Kidney capillary endothelial cell (primary cell): ENCODE measurements at places on chromosomes 6 and 20.

GRCh38 chr6:7532232-7532631 is 9.2 kb upstream of the DSP start:
- no peak for DNase-seq

DNA sequence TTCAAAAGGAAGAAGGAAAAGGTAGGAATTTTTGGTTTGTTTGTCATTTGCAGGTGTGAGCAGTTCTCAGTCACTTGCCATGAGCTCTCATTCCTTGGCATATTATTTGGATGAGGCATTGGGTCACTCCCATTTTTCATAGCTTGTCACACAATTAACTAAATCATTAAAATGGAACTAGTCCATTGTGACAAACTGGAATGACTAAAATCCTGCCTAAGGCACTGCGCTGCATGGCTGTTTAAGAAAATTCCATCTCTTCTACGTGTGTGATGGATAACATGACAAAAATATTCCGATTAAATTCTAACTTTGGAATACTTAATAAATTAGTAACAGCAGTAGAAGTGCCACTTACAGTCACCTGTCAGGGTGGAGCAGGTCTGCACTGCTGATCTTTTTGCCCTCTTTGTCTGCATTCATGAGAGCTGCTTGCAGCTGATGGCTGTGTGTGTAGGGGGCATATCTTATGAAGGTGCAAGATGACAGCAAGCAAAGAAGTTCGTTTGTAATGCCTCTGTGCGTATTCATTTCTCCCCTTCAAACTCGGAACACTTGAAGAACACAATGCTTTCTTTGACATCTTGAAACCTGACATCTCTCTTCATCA is 1292.6 kb upstream of the MAP3K7 start:
- DNase-seq = no peak

- no peak for DNase-seq
These were observed 120.4 kb downstream of the LRRC1 start for GRCh38 chr6:53915026-53915691.

- DNase-seq = no peak
These were observed 17.1 kb downstream of the NTSR1 start for GRCh38 chr20:62725596-62726268.

DNA sequence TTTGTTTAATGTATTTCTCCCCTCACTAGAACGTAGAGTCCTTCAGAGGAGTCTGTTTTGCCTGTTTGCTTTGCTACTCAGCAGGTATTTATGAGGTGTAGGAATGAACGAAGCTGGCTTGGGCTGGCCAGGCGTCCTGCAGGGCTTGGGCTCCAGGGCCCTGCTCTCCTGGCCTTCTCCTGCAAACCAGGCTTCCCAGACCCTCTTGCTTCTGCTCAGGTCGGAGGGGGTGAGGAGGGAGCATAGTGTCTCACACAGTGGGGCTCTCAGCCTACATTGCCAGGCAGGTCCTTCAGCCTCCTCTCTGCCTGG is 24.6 kb upstream of the MLN start:
- no peak for DNase-seq

DNA sequence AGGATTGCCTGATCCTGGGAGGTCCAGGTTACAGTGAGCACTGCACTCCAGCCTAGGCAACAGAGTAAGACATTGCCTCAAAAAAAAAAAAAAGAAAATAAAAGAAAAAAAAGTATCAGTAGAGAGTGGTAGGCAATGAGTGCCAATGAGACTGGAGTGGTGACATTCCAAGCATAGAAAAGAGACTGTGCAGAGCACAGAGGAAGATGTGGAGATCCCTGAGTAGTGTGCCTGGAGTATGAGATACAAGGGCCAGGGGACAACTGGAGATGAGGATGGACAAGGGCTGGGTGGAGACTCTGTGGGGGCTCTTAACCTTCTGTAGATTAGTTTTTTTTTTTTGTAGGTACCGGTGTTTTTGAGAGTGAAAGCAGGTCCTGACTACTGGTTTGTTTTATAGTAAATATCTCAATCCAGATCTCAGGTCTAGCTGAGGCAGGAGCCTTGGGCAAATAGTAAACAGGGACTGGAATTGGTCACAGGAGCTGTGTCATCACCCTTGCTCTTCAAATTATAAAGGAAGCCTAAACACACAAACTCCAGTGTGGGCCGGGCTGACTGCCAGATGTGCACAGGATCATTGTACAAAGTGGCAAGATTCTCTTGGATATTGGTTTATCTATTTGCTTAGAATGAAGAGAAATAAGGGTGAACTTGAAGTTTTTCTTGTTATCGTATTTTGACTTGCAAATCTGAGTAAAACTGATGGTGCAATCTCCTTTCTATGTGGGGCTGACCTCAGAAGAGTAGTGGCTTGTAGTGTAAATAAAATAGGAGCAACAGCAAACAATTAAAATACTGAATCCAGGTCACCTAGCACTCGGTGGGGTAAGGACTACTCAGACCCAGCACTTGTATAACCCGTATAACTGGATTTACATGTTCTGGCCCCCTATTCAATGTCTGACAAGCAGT is 144.9 kb downstream of the SOX4 start:
- DNase-seq = no peak

DNA sequence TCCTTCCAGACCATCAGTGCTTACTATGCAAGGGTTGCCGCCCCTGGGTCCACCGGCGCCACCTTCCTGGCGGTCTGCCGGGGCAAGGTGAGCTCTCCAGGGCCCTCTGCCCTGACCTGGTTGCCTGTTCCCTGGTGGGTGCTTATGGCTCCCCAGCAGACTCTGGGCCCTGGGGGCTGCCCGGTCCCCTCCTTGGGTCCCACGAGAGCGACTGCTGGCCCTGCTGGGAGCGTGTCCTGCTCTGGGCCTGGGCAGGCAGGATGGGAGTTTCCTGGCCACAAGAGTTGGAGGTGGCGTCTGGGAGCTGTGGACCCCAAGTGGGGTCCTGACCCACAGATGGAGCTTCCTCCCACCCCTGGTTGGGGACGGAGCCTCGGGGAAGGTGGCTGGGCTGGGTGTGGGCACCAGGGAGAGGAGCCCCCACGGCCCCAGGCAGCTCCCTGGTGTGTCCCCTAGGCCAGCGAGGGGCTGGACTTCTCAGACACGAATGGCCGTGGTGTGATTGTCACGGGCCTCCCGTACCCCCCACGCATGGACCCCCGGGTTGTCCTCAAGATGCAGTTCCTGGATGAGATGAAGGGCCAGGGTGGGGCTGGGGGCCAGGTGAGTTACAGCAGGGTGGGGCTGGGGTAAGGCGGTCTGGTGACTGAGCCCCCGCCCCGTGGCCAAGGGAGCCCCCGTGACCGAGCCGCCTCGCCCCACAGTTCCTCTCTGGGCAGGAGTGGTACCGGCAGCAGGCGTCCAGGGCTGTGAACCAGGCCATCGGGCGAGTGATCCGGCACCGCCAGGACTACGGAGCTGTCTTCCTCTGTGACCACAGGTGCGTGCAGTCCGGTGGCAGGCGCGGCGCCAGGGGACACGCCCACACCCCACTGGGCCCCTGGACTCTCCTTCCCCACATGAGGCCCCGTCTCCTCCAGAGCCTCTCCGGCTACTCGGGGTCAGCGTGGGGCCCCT is 7.1 kb upstream of the TNFRSF6B start:
- DNase-seq = no peak

DNA sequence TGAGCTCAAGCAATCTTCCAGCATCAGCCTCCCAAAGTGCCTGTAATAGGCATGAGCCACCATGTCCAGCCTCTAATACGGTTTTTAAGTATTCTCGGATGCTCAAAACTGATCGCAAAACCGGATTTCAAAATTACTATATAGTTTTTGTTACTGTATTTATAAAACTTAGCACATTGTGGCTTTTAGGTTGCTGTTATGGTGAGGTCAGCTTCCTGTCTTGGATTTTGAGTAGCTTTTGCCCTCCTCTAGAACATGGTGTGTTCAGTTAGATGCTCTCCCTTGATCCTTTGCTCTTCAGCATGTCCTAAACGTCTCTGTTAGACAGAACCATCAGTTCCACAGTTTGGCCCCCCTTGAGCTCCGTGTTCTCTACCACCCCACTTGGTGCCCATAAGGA is 96.2 kb downstream of the RPP40 start:
- DNase-seq = no peak

GRCh38 chr20:58048096-58048702 is 180.3 kb downstream of the ANKRD60 start:
- DNase-seq = peak; percentile 21

- peak; percentile 64 for DNase-seq
These were observed 3.5 kb downstream of the MYLK2 start for GRCh38 chr20:31822421-31823330.

DNA sequence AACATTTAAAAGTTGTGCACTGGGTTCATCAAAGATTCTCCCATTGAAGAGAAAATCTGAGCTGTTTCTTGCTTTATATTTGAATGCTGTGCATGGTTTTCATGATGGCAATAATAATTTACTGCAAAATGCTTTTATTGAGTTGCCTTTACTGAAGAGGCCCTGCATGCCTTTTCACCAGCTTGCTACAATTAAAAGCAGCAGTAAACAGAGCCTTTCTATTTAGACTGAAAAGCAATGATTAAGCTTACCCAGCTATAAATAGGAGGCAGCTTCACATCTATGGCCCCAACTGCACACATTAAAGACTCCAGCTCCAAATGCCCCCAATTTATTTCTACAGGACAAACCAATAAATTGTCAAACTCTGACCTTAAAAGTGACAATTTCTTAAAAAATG is 70.3 kb downstream of the ANKEF1 start:
- DNase-seq = no peak

- no peak for DNase-seq
These were observed 76.8 kb downstream of the BMP5 start for GRCh38 chr6:55798571-55798970.

GRCh38 chr6:32623693-32624092 is 13.5 kb upstream of the HLA-DQA1 start:
- no peak for DNase-seq

DNA sequence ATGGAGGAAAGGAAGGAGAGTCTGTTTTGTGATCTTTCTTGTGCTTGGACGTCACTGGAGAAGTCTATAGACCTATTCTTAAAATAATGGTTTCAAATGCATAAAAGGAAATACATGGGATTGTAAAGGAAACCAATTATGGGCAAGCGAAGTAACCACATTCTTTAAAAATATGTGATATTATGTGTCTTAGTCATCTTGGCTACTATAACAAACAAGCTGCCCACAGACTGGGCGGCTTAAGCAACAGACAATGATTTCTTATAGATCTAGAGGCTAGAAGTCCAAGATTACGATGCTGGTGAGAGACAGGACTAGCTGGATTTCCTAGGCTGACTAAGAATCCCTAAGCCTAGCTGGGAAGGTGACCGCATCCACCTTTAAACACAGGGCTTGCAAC is 49.4 kb upstream of the CD83 start:
- no peak for DNase-seq

GRCh38 chr6:128570680-128571063 is 50.3 kb upstream of the PTPRK start:
- no peak for DNase-seq

GRCh38 chr6:142857233-142857761 is 87.7 kb downstream of the HIVEP2 start:
- no peak for DNase-seq

DNA sequence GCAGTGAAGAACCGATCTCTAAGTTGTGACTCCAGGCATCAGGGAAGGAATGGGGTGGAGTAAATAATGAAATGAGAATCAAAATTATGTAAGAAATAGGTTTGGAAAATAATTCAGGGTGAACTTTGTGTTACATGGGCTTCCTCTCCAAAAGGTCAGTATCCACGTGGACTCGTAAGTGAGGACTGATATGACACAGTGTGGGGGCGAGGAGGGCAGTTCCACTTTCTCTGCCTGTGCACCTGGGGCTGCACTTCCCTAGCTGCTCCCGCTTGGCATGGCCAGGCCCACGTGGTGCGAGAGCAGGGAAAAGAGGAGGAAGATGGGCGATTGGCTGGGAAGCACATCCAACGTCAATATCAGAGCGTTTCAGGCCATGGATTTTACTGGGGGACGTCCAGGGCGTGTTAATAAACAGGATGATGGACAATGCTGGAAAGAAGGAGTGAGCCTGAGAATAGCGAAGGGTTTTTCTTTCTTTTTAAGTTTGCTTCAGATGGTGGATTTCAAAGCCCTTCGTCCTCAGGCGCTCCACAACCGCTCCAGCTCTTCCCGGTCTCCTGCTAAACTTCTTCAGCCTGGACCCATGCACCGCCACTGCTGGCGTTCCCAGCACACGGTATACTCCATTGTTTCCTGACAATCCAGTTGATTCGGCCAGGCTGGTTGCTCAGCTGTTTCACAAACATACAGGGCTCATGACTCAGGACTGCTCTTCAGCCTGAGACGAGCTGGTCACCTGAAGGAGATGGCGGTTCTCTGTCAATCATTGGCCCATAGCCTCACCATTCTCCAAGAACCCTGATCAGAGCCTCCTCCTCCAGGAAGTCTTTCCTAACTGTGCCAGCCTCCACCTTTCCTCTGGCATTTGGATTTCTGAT is 11.8 kb downstream of the CCR6 start:
- DNase-seq = no peak

GRCh38 chr6:3913077-3913957 is 64.1 kb downstream of the FAM50B start:
- DNase-seq = peak; percentile 99

GRCh38 chr6:82211326-82211725 is 36.2 kb downstream of the IBTK start:
- no peak for DNase-seq

GRCh38 chr6:81606965-81607381 is 145.5 kb downstream of the TENT5A start:
- DNase-seq = peak; percentile 61

DNA sequence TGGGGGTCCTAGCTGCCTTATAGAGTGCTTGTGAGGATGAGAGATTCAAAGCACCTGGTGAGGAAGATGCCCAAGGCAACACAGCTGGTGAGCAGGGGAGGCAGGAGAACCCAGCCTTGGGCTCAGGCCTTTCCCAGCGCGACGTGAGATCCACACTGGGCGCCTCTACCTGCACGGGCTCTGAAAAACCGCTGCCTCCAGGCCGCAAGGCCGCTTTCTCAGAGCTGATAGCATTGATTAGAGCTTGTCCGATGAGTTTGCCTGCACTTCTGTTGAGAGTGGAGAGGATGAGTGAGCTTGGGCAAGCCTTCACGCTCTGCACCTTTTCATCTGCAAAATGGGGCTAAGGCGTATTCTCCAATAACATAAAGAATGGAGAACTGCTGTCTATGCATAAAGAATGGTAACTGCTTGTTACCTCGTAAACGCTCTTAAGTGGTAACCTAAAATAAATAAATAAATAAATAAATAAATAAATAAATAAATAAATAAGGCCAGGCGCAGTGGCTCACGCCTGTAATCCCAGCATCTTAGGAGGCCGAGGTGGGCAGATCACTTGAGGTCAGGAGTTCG is 916 bp downstream of the PABPC1L start:
- no peak for DNase-seq

DNA sequence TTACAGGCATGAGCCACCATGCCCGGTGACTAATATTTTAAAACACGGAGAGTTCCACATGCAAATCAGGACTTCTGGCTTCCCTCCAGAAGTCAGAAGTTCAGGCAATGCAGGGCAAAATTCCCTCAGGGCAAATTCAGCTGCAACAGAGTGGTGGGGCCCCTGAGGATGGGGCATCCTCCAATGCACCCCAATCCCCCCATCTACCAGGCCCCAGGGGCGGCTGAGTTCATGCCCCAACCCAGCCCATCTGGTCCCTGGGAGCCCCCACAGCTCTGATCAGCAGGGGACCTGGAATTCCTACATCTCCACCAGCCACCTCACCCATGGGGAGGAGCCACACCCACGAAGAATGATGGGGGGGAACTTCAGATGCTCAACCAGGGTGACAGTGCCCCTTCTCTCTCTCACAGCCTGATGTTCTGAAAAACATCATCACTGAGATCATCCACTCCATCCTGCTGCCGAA is 22.6 kb downstream of the BPIFB1 start:
- no peak for DNase-seq
